T-cell (primary cell): ENCODE measurements at places on chromosomes 12 and 14.

- no peak overlapping the region for H3K4me3 ChIP-seq
- H3K27me3 ChIP-seq, result no peaks in the 10 kb centered on the region
- no peaks in the 10 kb centered on the region for H3K36me3 ChIP-seq
Observed at GRCh38 chr12:57366315-57366714, 64.5 kb downstream of the R3HDM2 start.

- H3K27me3 ChIP-seq, result no peaks in the 10 kb centered on the region
- no peak for DNase-seq
- no peaks in the 10 kb centered on the region for H3K4me1 ChIP-seq
- no peak overlapping the region for H3K27ac ChIP-seq
Observed at GRCh38 chr12:29691161-29691854, 92.4 kb downstream of the TMTC1 start.

- peaks cover 92% of the 10 kb centered on the region for H3K4me1 ChIP-seq
- peaks cover 88% of the 10 kb centered on the region for H3K27me3 ChIP-seq
- H3K36me3 ChIP-seq, result peaks cover 11% of the 10 kb centered on the region
Observed at GRCh38 chr12:57237932-57238853, 8.7 kb downstream of the SHMT2 start.

DNA sequence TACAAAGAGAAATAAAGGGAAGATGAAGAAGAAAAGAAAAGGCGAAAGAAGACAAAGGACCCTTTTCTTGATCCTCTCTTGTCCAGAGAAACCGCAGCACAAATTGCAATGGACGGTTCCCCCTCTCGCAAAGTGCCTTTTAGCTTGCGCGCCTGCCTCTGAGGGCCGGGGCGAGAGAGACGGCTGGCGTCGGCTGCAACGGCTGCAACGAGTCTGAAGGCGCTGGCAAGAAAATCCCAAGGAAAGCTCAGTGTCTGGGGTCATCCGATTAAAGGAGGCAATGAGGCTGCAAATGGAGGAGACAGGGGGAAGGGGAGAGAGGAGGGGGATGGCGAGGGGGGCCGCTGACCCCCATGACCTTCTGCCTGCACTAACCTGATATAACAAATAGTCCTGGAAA lies 671.5 kb downstream of the MED13L start:
- no peak overlapping the region for H3K4me3 ChIP-seq
- no peak for DNase-seq
- H3K36me3 ChIP-seq, result no peaks in the 10 kb centered on the region

GRCh38 chr14:80930836-80931389 lies 10.6 kb downstream of the CEP128 start:
- H3K4me1 ChIP-seq, result peaks cover 7% of the 10 kb centered on the region
- peak; percentile 60 for DNase-seq
- no peaks in the 10 kb centered on the region for H3K27me3 ChIP-seq
- peak overlapping the region; percentile 57 for H3K27ac ChIP-seq
- H3K36me3 ChIP-seq, result no peaks in the 10 kb centered on the region

DNA sequence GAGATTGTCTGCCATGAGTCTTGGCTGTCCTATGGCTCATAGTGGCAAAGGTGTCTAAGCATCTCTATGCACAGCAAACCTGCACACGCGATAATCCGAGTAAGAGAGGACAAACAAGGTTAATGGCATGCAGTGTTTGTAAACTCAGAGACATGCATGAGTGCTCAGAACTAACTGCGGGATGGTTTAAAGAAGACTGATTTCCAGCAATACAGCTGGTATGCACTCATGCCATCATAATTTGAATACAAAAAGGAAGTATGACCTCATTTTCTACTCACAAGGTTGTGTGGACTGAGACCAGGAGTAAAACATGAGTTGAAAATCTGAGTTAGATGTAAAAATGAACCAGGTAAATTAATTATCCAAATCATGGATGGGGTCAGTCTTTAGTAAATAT lies 16.6 kb upstream of the TCP11L2 start:
- H3K27me3 ChIP-seq, result peaks cover 9% of the 10 kb centered on the region
- DNase-seq, result no peak
- no peaks in the 10 kb centered on the region for H3K4me1 ChIP-seq
- no peaks in the 10 kb centered on the region for H3K36me3 ChIP-seq
- no peak overlapping the region for H3K4me3 ChIP-seq

GRCh38 chr14:71290960-71291466 lies 383.8 kb downstream of the PCNX1 start:
- no peaks in the 10 kb centered on the region for H3K27me3 ChIP-seq
- peaks cover 2% of the 10 kb centered on the region for H3K4me1 ChIP-seq
- peak; percentile 10 for DNase-seq
- H3K36me3 ChIP-seq, result no peaks in the 10 kb centered on the region
- no peak overlapping the region for H3K4me3 ChIP-seq

- no peak overlapping the region for H3K27ac ChIP-seq
- peaks cover 9% of the 10 kb centered on the region for H3K36me3 ChIP-seq
- no peak for DNase-seq
- H3K27me3 ChIP-seq, result no peaks in the 10 kb centered on the region
- no peaks in the 10 kb centered on the region for H3K4me1 ChIP-seq
Observed at GRCh38 chr14:64095620-64096019, 198.6 kb downstream of the ESR2 start.

DNA sequence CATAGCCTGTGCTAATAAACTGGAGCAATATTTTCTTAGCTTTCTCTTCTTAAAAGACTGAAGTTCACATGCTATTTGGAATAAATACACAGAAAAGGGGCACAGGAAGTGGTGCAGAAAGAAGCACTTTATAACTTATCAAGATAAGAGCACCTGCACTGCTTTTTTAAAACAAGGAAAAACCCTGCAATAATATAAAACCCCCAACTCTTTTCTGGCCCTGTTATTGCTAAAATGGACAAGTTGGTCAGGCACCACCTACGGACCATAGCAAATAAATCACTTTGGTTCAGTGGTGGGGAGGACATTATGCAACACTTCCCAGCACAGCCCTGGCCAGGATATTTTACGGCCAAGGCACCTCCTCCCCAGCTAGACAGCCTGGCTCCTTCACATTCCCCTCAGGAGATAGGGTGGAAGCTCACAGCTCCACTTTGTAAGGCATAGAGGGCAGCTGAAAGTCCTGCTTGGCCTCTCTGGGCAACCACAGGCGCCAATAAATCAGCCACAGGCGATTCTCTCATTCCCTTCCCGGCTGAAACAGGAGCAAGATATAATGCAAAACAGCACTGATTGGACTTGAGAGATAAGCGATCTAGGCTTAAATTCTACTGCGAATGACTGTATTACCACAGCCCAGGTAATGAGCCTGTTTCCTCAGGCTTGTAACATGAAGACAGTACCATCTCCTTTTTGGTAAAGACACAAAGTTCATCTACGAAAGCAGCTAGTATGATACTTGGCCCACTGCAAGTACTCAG lies 2.0 kb downstream of the ZBTB25 start:
- H3K4me3 ChIP-seq, result peak overlapping the region; percentile 93
- H3K27ac ChIP-seq, result peak overlapping the region; percentile 100
- peak; percentile 31 for DNase-seq

GRCh38 chr12:92516277-92516600 lies 186.6 kb upstream of the PLEKHG7 start:
- H3K27me3 ChIP-seq, result no peaks in the 10 kb centered on the region
- H3K4me3 ChIP-seq, result no peak overlapping the region
- DNase-seq, result no peak
- H3K36me3 ChIP-seq, result no peaks in the 10 kb centered on the region
- no peak overlapping the region for H3K27ac ChIP-seq

DNA sequence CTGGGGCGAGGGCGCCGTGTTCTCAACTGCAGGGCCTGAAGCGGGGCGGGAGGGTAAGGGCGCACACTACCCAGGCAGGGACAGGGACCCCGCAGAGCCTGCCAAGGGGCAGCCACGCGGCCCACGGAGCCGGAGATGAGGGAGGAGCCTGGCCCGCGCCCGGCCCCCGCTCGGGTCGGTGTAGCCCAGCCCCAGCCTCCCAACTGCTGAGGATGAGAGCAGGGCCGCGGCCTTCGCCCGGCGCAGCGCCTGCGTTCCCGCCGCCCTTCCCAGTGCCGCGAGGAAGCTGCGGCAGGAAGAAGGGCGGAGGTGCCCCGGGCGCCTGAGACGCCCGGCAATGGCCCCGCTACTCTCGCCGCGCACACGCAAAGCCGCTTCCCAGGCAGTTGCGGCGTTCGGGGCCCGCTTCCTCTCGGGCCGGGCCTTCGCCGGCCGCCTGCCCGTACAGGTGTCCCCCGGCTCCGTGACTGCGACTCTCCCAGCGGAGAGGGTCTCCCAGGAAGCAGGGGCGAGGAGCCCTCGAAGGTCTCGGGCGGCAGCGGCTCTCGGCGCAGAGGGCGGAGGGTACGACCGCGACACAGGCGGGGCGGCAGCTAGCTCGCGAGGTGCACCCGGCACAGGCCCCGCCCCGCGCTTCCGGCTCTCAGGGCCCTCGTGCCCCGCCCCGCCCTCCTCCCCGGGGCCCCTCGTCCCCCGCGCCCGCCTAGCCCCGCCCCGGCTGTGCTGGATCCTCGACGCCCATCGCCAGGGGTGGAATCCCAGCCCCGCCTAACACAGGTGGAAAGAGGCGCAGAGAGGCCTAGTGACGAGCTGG lies 24.8 kb upstream of the YY1 start:
- no peaks in the 10 kb centered on the region for H3K36me3 ChIP-seq
- H3K27me3 ChIP-seq, result no peaks in the 10 kb centered on the region
- H3K4me1 ChIP-seq, result peaks cover 12% of the 10 kb centered on the region
- peak; percentile 86 for DNase-seq

DNA sequence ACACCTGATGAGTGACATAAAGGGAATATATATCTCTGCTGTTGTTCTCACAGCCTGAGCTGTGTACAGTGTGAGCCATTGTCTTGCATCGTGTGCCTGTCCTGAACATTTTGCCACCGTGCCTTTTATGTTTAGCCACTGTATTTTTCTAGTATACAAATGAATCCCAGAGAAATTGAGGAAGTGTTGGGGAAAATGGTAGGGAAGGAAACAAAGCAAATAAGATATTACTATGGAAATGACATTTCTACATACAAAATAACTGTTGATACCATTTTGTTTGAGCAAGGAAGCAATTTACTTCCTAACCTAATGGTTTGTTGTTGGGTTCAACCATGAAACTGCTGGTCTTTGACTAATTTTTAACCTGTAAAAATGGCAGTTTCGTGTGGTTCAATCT lies 5.5 kb downstream of the PSMA6 start:
- peaks cover 47% of the 10 kb centered on the region for H3K4me1 ChIP-seq
- no peak overlapping the region for H3K27ac ChIP-seq
- peaks cover 3% of the 10 kb centered on the region for H3K36me3 ChIP-seq
- H3K27me3 ChIP-seq, result no peaks in the 10 kb centered on the region

GRCh38 chr12:46919666-46920400 lies 94.0 kb upstream of the SLC38A4 start:
- H3K4me3 ChIP-seq, result no peak overlapping the region
- peaks cover 4% of the 10 kb centered on the region for H3K27me3 ChIP-seq
- no peak overlapping the region for H3K27ac ChIP-seq
- no peaks in the 10 kb centered on the region for H3K36me3 ChIP-seq

GRCh38 chr12:57027011-57027804 lies 10.9 kb upstream of the TAC3 start:
- no peaks in the 10 kb centered on the region for H3K36me3 ChIP-seq
- no peaks in the 10 kb centered on the region for H3K27me3 ChIP-seq
- no peak overlapping the region for H3K4me3 ChIP-seq
- H3K4me1 ChIP-seq, result peaks cover 55% of the 10 kb centered on the region

GRCh38 chr12:67716817-67717216 lies 68.3 kb downstream of the DYRK2 start:
- H3K27me3 ChIP-seq, result no peaks in the 10 kb centered on the region
- H3K4me1 ChIP-seq, result no peaks in the 10 kb centered on the region
- DNase-seq, result no peak
- no peak overlapping the region for H3K4me3 ChIP-seq

- H3K4me3 ChIP-seq, result peak overlapping the region; percentile 70
- H3K27me3 ChIP-seq, result peaks cover 31% of the 10 kb centered on the region
- DNase-seq, result no peak
- H3K4me1 ChIP-seq, result peaks cover 25% of the 10 kb centered on the region
- no peaks in the 10 kb centered on the region for H3K36me3 ChIP-seq
Observed at GRCh38 chr14:104678346-104678745, 11.1 kb upstream of the INF2 start.

- no peak overlapping the region for H3K4me3 ChIP-seq
- no peaks in the 10 kb centered on the region for H3K27me3 ChIP-seq
- H3K27ac ChIP-seq, result no peak overlapping the region
- no peak for DNase-seq
- no peaks in the 10 kb centered on the region for H3K36me3 ChIP-seq
Observed at GRCh38 chr12:1346126-1346525, 248.3 kb downstream of the FBXL14 start.

- peaks cover 2% of the 10 kb centered on the region for H3K4me1 ChIP-seq
- no peaks in the 10 kb centered on the region for H3K27me3 ChIP-seq
- H3K36me3 ChIP-seq, result peaks cover 62% of the 10 kb centered on the region
- no peak for DNase-seq
Observed at GRCh38 chr12:123595729-123596128, 6.2 kb upstream of the DDX55 start.

- H3K4me3 ChIP-seq, result peak overlapping the region; percentile 64
- no peak for DNase-seq
- H3K27me3 ChIP-seq, result no peaks in the 10 kb centered on the region
- peaks cover 8% of the 10 kb centered on the region for H3K4me1 ChIP-seq
- no peaks in the 10 kb centered on the region for H3K36me3 ChIP-seq
Observed at GRCh38 chr14:50667684-50667995, 466 bp downstream of the SAV1 start.

- peaks cover 9% of the 10 kb centered on the region for H3K36me3 ChIP-seq
- no peaks in the 10 kb centered on the region for H3K27me3 ChIP-seq
- no peak for DNase-seq
- H3K4me3 ChIP-seq, result no peak overlapping the region
Observed at GRCh38 chr14:94043756-94044475, 17.8 kb downstream of the OTUB2 start.

DNA sequence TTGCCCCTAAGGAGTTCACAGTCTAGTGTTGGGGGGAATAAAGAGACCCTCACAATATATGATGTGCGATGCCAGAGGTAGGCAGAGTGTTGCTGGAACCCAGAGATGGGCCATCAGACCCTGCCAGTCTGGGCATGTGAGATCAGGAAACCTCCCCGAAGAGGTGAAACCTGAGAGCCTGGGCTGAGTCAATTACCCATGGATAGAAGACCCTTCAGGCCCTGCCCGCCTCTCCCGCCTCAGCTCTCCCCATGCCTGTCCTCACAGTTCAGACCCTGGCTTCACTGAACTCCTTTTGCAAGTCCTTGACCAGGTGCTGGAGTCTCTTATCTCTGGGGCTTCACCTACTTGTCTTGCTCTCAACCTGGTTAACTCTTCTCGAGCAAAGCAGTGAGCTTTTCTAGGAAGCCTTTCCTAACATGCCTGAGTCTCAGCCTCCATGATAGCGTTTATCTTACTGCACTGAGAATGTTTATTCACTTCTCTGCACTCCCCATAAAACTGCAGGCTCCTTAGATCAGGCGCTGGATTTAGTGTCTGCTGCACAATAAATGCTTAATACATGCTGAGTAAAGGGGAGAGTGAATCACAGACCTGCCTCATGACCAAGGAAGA lies 19.6 kb downstream of the ALDH1L2 start:
- DNase-seq, result no peak
- no peaks in the 10 kb centered on the region for H3K27me3 ChIP-seq
- no peaks in the 10 kb centered on the region for H3K36me3 ChIP-seq
- H3K4me3 ChIP-seq, result no peak overlapping the region
- H3K27ac ChIP-seq, result no peak overlapping the region
- no peaks in the 10 kb centered on the region for H3K4me1 ChIP-seq

DNA sequence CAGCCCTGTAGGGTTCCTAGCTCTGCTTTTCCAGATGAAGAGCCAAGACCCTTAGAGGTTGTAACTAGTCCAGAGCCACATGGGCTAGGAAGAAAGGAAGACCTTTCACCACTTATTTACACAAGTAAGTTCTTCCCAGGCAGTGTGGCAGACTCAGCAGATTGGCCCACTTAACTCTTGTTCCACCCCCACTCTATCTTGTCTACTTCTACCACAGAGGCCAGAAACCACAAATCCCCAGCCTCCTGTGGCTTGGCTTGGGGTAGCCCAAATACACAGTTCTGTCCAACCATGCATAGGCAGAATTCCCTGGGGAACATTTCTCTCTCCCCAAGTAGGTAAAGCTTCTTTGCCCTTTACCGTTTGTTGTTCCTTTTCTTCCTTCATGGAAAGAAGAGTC lies 383.5 kb downstream of the RGS6 start:
- H3K36me3 ChIP-seq, result no peaks in the 10 kb centered on the region
- H3K4me3 ChIP-seq, result no peak overlapping the region
- DNase-seq, result no peak
- no peaks in the 10 kb centered on the region for H3K4me1 ChIP-seq
